ENCODE measurements at places on chromosomes 1 and 21.
A peak's percentile ranks its signal among the peaks of the same experiment; 100 is the strongest.

DNA sequence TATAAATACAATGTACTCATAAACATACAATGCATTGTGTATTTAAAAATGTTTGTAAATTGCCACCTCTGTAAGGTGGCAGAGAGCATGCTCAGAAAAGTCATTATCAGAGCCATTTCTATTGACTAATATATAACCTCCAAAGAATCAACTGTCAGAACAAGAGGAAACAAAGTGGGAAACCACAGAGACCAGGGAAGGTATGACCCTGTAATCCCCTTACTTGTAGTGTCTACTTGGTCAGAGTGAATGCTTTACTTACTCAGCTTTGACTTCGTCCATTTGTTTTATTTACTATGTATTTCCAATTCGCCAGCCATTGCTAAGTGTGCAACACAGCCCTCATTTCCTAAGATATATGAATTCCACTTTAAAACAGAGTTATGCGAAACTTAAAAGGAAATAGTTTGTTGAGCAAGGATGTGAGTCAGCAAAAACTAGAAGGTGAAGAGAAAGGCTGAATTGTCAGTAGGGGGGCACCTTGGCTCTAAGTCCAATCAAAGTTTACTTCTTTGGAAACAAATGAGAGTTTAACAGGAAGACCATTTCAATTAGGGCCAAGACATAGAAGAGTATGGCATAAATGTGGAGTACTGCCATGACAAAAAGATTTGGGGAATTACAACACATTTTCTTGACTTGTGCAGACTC, 671.7 kb upstream of the PTBP2 start:
- no peak for DNase-seq

GRCh38 chr1:28602536-28603439, 10.7 kb downstream of the RAB42 start:
- no peak for DNase-seq

GRCh38 chr1:108643492-108644335, 17.2 kb downstream of the HENMT1 start:
- peak; percentile 14 for DNase-seq

GRCh38 chr1:208108213-208108608, 136.0 kb downstream of the PLXNA2 start:
- no peak for DNase-seq

- DNase-seq: no peak
Measured at GRCh38 chr21:42414928-42415769, 11.4 kb downstream of the UBASH3A start.

DNA sequence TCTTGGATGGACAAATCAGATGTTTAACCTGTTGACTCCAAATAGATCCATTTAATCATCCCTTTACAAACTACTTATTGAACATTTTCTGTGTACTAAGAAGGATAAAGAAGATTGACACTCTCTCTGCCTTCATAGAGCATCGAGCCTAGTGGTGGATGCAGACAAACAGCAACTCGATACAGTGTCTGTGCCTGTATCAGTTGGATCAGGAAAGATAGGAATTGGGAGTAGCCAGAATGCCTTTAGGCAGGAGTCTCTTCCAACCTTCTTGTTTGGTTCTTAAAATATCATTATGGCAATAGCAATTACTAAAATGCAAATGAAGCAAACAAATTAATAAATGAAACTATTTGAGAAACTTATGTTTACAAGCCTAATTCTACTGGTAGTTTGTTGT, 89.0 kb upstream of the RAVER2 start:
- DNase-seq: no peak

DNA sequence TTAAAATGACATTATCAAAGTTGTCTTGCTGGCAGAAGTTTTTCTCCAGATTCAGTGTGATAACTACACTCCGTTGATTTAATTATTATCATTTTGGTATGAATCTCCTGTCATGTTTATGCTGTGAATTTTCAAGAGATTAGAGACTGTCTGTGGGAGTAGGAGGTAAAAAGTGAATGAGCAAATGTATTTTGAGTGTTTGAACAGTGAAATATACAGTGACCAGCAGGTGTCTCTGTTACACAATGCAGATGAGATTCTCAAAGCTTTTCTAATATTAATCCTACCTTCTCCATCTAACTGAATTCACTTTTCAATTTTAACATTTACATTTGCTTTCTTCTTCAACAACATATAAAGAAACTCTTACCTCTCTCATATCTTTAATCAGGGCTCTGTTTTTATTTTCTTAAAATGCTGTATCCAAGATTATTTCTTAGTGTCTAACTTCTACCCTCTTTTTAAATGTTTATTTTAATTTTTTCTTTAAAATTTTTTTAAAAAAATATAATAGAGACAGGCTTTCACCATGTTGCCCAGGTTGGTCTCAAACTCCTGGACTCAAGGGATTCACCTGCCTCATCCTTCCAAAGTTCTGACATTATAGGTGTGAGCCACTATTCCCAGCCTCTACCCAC, 20.9 kb upstream of the HSPA13 start:
- no peak for DNase-seq

DNA sequence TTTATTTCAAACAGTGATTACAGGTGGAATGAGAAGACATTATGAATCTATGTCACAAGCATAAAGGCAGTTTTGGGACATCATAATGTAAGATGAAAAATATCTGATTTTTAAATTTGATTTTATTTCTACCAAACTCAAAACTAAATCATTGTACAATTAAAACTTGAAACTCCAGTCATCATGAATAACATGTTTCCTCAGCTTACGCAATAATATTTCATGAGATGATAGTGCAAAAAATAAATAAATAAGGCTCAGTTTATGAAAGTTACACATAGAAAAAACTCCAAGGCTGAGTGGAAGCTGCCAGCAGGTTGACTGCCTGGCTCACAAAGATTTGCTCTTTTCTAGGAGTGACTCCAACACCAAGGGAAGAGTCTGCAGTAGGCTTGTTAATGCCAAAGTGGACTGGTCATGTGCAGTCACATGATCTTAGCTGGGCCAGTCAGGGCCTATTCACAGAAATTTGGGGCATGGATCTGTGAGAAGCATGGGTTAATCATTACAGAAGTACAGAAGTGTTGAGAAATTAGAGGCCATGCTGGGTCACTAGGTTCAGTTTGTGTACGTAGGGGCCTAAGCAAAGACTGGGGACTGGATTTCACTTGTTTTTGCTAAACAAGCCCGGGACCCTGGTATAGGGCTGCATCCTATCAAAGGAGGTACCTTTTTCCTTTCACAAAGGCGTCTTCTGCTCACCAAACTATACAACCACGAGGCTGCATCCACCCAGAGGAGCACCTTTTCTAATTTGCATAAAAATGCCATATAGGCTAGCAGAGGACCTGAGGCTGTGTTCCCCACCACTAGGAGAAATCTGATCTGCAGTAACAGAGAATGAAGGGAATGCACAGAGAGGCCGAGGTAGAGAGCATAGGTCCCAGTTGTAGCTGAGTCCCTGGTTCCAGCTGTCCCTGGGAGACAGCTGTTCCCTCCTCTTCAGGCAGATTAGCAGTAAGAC, 4.9 kb upstream of the ABCA4 start:
- DNase-seq: no peak

GRCh38 chr1:8823295-8823664, 5.8 kb upstream of the RERE start:
- DNase-seq: no peak

DNA sequence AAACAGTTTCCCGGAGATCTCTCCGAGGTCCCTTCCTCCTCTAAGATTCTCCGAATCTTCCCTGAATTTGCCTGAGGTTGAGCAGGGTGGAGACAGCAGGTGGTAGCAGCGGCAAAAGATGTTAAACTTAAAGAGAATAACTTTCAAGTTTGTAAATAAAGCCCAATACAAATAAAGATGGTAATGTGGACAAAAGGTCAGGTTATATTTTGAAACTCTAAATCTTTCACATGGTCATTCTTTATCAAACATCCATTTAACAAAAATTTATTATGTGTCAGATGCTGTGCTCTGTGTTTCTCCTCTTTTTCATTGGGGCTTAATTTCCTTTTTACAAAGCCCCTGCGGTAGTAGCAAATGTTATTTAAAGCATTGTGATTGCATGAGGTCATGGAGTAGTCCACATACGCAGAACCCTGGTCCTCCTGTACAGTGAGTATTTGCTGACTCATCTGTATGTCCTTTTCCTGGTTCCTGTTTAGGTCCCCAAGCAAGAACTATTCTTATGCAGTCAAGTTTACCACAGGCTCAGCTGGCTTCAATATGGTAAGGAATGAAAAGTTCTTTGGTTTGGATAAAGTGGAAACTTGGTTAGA, 119.2 kb downstream of the ITSN1 start:
- DNase-seq: no peak

DNA sequence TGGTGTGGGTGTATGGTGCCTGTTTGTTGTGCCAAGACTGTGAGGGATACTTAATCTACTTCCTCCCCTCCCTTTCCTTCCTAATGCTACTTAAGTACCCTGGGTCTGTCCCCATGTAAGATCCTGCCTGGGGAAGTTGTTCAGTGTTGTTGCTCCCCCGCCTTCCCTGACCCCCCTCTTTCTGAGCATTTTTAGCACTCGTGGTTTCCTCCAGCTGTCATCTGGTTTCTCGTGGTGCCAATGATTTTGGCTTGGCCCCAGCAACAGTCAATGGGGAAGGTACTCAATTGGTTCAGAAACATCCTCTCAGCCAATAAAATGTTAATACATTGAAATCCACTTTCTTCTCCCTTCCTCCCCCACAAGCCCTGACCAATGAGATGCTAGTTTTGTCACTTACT, 8.0 kb upstream of the B4GALT3 start:
- no peak for DNase-seq

DNA sequence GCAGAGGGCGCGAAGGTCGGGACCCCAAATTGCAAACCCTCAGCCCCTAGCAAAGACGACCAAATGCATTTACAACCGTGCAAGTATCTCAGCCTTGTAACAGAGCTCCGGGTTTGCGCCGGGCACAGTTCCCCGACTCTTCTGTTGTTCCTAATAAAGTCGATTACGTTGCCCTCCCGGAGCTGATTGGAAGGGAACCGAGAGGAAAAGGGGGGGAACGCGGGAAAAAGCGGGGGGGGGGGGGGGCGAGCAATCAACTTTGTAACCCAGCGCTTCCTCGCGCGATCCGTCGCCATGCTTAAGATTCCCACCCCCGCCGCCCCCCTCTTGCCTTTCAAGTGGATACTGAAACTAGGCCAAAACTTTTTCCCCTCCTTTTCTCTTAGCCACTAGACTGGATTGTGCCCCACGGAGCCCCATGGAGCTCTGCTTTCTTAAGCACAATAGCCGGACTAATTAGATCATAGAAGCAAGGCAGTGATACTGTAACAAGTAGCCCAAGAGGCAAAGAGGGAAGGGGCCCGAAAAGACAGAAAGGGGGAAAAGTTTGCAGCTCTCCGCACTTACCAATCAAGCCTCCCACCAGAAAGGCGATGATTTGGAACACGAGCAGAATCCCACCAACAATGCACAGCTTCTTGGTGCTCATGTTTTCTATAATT, 565 bp downstream of the WLS start:
- no peak for DNase-seq

DNA sequence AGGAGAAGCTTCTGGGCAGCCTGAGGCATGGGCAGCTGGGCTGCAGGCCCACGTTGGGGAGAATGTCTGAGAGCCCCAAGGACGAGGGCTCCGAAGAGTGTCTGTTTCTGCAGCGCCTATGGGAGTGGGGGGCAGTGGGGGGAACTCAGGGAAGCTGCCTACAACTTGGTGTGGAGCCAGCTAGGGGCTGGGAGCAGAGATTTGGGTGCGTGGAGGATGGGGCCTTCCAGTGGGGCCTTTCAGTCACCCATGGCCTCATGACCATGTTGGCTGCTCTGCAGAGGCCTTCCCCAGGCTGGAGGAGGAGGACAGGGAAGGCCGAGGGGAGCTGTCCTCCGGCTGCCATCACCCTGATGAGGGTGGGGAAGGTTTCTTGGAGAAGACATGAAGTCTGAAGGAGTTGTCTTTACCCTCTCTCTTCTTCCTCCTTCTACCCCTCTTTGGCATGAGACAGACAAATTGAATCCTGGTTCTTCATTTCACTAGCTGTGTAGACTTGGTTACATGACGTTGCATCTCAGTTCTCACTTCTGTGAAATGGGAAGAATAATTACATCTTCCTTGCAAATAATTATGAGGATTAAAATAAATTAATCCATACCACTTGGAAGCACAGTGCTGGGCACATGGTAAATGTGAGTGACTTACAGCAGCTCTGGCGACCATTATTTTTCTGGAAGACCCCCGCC, 8.3 kb downstream of the PPFIA4 start:
- no peak for DNase-seq

DNA sequence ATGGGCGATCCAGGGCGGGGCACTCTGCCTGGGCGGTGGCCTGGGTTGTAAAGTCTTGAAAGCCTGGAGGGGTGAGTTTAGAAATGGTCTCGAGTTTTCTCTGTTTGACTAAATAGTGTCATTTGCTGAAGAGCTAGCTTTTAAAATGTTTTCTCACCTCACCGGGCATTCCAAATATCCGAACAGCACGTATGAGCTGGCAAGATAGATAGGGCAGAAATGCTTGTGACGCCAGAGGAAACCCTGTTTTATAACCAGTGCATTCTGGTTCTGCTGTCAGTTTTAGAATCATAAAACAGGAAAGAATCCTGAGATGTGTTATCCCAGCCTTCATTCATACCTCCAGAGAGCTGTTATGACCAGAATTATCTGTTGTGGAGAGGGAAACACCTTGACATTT, 725 bp downstream of the RTCA start:
- no peak for DNase-seq

GRCh38 chr1:116971258-116971860, 30.2 kb upstream of the CD101 start:
- no peak for DNase-seq

DNA sequence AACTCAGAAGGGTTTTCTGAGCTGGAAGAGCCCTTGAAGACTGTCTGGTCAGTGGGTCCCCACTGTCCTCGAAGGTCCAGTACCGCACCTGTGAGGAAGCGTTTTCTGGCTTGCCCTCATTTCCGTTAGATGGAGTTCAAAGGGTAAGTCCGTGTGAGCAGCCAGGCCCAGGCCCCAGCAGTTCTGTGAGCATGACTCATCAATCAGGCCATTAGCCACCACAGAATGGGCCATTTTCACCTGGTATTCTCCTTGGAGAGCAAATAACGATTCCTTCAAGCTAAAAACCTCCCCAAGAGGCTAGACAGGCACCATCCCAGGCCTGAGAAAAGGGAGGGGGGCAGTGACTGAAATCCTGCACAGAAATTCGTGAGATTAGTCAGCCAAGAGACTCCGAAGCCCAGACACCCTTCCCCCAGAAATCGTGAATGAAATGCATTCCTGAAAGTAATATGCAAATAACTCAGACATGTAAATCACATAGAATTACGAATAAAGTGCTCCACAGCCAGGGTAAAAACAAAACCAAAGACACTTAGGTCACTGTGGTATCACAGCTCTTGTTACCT, 66.0 kb downstream of the BCAR3 start:
- DNase-seq: no peak

- DNase-seq: no peak
Measured at GRCh38 chr1:93676427-93676826, 5.2 kb downstream of the BCAR3 start.

All from NCI-H1436 treated with DMSO at 0.1 percent for 48 hours (cell line).